ENCODE measurements at places on chromosomes 7 and 10.
A peak's percentile ranks its signal among the peaks of the same experiment; 100 is the strongest.

DNA sequence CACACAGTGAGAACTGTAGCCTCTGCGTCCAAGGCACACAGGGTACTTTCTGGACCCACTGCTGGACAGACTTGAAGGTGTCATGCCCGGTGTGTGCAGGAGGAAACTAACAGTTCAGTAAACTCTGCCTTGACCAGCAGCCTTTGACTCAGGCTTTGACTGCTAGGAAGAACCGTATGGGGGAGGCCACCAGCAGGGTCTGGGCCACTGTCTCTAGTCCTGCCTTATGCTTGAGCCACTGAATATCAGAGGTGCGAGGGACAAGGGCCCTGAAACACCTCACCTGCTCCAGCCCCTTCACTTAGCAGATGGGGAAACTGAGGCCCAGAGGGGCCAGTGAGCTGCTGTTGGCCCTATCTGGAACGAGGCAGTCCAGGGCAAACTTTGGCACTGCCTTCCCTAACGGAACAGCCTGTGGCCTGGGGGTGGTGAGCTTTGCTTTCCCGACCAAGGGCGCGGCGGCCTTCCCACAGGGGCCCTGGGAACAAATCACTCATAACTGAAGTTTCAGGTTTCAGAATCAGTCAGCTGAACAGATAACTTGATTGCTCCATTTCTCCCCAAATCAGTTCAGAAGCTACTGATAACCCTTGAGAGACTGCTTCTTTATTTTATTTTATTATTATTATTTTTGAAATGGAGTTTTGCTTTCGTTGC, 130.0 kb downstream of the FAM53B start:
- no peak for DNase-seq

DNA sequence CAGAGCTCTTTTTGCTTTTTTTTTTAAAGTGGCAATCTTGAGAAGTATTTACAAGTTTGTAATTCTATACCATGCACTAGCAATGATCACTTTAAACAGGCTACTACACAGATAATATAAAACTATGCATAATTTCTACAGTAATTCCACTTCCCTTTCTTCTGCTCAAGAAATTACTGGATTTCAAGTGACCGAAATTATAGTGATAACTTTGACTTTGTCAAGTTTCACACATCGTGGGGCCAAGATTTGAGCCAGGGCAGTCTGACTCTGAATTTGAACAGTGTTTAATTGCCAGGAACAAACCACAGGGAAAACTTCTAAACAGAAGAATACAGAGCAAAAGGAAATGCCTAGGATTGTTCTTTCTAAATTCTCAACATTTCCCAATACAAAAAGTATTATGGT, 288.3 kb upstream of the MKLN1 start:
- DNase-seq = no peak

GRCh38 chr7:1913466-1914282, 243.6 kb downstream of the ELFN1 start:
- DNase-seq = no peak

DNA sequence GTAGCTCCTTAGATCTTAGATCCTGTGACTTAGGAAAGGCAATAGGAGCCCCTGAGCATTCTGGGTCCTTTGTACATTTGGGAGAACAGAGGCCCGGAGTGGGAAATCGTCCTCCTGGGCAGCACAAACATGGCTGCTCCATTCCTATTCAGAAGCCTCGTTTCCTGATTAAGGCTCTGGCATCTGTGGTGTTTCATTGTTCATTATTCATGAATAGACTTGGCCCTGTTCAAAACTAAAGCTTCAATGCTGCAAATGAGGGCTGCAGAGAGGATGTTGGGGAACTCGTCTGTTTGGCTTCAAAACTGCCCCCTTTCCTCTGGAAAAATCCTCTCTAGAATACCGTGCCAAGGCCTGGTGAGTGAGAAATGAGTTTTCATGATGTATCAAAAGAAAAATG, 3.4 kb upstream of the HTRA1 start:
- no peak for DNase-seq

GRCh38 chr7:42014625-42015618, 222.1 kb downstream of the GLI3 start:
- peak; percentile 61 for DNase-seq

Data from ACHN (cell line).